ENCODE measurements at places on chromosomes 1 and 21.

DNA sequence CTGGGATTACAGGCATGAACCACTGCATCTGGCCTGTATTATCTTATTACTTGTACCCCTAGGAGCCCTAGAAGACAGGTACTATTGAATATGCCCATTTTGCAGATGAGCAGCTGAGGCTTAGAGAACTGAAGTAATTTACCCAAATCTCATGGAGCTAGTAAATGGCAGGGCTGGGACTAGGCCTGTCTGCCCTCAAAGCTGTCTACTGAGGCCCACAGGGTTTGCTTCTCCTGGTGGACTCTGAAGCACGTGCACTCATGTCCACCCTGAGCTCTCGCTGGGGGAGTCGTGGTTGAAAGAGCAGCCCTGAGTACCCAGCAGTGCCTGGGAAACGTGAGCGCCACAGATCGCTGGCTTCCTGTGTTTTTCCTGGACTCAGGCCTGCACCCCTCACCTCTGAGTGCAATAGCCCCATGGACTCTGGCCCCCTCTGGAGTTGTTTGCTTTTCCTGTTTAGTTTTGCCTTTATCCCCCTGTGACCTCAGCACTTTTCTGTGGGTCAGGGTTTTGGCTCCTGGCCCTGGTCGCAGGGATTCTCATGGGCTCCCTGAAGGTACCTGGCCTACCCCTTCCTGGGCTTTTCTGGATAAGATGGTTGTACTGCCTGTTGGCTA, 52.4 kb downstream of the ARHGEF10L start:
- no peak for DNase-seq

- DNase-seq, result no peak
Observed at GRCh38 chr21:40049931-40050290, 182.7 kb downstream of the PCP4 start.

GRCh38 chr1:248686815-248687214, 15.8 kb downstream of the OR14I1 start:
- no peak for DNase-seq

DNA sequence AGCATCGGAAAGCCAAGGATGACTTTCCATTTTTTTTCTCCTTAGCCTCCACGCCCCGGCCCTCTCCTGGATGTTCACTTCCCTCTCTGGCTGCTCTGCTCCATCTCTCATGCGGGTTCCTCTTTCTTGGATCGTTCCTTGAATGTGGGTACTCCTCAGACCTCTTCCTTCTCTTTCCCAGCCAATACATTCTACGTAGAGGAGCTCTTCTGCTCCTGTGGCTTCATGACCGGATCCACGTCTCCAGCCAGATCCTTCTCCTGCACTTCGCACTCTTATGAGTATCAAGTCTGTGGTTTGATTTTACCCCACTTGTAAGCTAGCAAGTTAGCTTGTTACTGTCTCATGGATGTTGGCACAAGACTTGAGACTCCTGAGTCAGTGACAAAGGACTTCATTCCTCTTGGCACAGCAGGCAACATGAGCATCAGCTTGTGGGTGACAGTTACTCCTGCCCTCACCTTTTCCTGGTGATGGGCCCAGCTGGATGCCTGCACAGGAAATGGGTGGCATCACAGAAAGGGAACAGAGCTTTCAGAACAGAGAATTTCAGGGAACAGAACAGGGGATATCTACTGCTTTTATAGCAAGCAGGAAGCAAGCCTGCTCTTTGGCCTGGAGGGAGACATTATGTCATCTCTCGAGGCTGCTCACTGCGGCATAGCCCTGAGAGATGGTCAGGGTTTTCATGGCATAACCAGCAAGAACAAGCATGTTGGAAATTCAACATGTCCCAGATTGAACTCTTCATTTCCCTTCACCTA, 100.1 kb upstream of the KIF26B start:
- DNase-seq, result no peak

- peak; percentile 37 for DNase-seq
Observed at GRCh38 chr1:34419663-34420136, 243.0 kb downstream of the C1orf94 start.

DNA sequence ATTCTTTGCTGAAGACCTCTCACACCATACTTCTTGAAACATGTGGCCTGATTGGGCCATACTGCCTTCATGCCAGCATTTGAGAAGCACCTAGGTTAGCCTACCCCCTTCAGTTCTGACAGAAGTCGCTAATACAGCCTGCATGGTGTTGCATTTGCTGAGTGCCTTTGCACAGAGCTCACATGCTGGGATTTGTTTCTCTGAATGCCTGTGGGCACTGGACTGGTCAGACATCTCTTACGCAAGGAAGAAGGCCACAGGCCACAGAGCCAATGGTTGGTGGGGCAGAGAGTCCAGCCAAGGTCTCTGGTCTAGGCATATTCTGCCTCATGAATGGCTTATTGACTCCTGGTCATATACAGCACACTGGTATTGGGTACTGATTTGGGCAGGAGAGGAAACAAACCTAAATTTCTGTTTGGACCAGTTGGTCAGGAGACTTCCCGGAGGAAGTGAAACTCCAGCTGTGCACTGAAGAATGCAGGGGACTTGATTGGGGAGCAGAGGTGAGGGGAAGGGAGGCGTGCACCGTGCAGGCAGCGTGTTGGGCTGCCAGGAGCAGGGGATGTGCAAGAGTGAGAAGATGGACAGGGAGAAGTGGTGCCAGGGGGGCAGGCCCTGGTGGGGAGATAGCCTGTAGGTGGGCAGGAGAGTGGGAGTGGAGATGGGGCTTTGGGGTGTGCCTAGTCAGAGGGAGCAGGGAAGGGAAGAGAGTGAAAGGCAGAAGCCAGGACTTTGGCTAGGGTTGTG, 18.1 kb downstream of the URB2 start:
- no peak for DNase-seq

- no peak for DNase-seq
Observed at GRCh38 chr1:169571450-169571849, 14.8 kb downstream of the F5 start.

GRCh38 chr1:231935856-231936255, 309.3 kb downstream of the DISC1 start:
- no peak for DNase-seq

DNA sequence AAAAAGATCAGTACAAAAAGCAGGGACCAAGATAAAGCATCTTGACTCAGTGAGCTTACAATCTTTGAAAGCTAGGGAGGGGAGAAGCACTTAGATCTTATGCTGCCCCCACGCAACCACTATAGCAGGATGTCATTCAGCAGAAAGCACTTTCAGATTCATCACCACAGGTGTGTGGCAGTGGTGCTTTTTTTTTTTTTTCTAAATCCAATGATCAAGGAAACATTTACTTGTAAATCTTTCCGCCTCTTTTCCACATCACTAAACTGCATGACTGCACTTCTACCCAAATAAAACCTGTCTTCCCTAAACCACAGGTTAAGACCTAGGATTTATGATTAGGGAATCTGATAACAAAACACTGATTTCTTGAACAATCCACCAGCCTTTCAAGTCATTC, 154.8 kb downstream of the SLC45A1 start:
- no peak for DNase-seq

- no peak for DNase-seq
Observed at GRCh38 chr1:19199969-19200604, 10.0 kb downstream of the UBR4 start.

DNA sequence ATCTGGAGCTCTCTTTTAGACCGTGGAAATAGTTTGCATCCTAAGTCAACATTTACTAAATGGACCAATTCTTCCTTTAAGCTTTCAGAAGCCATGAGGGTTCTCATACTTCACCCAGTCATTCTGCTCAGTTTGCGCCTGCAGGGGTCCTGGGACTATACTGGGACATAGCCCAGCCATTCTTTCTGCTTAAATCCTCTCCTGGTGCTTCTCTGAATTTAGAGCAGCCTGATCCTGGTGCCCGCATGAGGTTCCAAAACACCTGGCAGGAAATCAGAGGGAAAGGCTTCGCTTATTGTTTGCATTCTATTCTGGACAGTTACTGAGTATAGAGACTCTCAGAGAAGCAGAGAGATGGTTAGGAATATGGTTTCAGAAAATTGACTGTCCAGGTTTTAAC, 27.0 kb downstream of the TNN start:
- DNase-seq, result no peak

DNA sequence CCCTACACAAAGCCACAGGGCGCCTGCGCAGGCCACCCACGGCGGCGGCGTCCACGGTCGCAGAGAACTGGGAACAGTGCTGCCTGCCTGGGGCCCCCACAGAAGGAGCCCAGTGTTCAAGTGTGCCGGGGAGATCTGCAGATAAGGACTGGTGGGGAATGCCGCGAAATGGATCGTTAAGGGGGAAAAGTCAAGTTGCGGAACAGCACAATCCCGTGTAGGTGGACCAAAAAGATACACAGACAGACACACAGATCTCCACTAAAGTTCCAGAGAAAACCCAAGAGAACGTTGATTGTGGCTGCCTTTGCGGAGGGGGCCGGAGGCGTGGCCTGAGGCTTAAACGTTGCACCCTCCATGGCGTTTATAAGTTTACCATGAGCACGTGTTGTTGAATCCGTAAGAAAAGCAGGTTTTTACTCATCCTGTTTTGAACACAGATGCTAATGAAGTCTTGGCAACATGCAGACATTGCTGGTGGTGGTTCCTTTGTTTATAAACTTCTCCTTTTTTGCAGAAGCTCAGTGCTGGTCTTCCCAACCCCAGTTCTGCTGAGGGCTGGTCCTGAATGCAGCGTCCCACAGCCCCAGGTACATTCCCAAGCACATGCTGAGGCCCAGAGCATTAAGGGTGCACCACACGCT, 4.1 kb downstream of the SPATC1L start:
- DNase-seq, result no peak

GRCh38 chr1:14296795-14297194, 301.7 kb upstream of the KAZN start:
- DNase-seq, result peak; percentile 82

DNA sequence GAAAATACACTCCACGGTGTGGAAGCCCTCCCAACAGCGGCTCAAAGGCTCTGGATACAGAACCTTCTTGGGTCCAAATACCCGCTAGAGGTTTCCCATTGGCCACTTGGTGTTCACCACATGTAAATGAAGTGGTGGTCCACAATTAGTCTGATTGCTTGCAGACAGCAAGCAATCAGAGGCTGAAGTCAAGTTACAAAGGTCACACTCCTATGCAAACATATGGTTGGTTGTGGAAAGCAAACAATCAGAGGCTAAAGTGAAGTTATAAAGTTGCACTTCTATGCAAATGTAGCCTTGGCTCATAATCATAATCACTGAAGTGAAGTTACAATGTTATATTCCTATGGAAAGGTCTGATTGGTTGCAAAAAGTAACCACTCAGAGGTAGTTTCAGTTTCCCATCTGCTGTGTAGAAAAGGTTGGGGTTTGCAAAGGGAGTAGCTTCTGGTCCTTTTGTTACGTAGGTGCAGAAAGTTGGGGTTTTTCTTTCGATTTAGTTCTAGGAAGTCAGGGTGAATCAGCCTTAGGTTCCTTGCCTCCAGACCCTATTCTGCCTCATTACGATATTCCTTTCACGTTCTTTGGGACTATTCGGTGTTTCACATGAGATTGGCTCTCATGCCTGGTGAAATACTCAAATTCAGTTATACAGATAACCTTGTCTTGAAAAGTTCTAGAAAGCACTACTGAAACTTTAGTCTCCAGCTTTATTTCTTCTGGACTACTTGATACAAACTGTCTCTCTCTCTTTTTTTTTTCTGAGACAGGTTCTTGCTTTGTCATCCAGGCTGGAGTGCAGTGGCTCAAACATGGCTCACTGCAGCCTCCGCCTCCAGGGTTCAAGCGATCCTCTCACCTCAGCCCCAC, 36.7 kb upstream of the MTF2 start:
- DNase-seq, result no peak

DNA sequence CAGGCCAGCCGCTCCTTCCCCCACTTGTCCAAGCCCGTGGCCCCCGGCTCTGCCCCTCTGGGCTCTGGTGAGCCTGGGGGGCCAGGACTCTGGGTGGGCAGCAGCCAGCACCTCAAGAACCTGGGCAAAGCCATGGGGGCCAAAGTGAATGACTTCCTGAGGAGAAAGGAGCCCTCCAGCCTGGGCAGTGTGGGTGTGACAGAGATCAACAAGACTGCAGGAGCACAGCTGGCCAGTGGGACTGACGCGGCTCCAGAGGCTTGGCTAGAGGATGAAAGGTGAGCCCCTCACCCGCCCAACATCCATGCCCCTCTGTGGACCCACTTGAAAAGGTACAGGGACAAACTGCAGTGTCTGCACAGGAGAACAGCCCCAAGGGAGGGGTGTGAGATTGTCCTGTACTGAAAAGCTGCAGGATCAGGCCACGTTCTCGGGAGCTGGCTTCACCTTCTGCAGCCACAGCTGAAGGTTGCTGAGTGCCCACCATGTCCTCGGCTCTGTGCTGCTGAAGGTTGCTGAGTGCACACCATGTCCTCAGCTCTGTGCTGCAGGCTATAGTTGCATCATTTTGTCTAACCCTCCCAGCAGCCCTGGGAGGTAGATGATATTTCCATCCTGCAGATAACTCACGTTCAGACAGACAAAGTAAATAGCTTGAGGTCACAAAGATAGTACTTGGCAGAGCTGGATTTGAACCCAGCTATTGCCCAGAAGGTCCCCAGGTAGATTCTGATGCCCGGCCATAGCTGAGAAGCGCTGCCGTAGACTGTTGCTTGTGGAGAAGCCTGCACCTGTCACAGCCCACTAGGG, 618 bp downstream of the C1orf226 start:
- DNase-seq, result no peak

Measured in fibroblast of skin of right quadriceps (primary cell).